HFF-Myc (cell line): ENCODE measurements at places on chromosomes 2 and 18.

GRCh38 chr2:53768242-53768542, 588 bp downstream of the CHAC2 start:
- DNase-seq = no peak

DNA sequence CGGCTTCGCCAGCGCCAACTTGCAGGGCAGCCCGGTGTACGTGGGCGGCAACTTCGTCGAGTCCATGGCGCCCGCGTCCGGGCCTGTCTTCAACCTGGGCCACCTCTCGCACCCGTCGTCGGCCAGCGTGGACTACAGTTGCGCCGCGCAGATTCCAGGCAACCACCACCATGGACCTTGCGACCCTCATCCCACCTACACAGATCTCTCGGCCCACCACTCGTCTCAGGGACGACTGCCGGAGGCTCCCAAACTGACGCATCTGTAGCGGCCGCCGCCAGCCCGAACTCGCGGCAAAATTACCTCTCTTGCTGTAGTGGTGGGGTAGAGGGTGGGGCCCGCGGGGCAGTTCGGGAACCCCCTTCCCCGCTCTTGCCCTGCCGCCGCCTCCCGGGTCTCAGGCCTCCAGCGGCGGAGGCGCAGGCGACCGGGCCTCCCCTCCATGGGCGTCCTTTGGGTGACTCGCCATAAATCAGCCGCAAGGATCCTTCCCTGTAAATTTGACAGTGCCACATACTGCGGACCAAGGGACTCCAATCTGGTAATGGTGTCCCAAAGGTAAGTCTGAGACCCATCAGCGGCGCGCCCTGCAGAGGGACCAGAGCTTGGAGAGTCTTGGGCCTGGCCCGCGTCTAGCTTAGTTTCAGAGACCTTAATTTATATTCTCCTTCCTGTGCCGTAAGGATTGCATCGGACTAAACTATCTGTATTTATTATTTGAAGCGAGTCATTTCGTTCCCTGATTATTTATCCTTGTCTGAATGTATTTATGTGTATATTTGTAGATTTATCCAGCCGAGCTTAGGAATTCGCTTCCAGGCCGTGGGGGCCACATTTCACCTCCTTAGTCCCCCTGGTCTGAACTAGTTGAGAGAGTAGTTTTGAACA, 15.1 kb downstream of the HOXD3 start:
- no peak for DNase-seq

DNA sequence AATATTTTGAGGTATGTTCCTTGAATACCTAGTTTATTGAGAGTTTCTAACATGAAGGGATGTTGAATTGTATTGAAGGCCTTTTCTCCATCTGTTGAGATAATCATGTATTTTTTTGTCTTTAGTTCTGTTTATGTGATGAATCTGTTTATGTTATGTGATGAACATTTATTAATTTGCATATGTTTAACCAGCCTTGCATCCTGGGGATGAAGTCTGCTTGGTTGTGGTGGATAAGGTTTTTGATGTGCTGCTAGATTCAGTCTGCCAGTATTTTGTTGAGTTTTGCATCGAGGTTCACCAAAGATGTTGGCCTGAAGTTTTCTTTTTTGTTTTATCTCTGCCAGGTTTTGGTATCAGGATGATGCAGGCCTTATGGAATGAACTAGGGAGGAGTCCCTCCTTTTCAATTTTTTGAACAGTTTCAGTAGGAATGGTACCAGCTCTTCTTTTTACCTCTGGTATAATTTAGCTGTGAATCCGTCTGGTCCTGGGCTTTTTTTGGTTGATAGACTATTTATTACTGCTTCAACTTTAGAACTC, 71.9 kb downstream of the EPC2 start:
- no peak for DNase-seq

DNA sequence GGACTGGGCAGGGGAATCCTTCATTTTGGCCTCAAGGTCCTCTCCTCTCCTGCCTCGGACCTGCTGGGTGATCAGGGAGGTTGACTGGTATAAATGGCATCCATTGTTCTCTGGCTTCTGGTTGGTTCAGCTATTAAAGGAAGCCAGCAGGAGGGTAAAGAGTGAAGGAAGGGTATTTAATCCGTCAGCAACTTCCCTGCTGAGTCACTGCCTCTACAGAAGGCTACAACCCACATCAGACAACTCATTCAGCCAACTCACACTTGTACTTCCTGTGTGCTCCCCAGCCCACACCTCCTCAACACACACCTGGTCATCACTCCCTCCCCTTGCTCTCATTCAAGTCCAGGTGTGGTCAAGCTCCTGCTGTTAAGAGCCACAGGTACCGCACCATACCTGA, 68.3 kb upstream of the MRPS9 start:
- DNase-seq = no peak

DNA sequence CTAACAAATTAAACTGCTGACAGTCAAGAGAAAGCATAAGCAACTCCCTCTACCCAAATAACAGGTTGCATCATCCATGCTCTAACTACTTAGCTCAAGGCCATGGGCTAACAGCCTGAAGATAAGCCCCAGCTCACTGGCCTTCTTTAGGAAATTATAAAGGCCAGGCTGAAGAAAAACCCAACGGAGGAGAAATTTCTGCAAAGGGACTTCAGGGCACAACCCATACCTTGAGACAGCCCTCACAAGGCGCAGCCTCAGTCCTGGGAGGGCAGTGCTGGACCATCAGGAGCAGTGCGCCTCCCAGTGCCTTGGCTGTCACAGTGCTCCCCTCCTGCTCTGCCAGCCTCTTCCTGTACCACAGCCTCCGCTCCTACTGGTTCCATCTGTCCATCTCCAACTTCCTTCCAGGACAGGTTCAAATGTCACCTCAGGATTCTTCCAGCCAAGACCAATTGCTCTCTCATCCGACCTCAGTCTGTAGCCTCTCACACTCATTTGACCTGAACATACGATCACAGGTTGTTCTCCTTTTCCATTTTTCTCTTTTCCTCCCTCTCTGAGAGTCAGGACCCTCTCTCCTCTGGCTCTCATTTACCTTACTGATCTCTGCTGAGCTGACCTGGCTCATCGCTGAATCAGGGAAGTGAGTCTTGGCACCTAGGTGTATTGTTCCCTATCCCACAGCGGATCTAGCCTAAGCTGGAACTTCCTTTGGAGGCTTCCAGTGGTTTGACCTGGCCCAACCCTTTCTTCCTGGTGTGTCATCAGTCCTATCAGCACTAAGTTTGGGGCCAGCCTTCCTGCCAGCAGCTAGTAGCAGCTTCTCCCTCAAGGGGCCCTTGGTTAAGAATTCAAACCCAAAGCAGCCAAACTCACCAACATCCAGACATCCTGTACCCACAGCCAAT, 1.9 kb downstream of the MCFD2 start:
- DNase-seq = no peak

DNA sequence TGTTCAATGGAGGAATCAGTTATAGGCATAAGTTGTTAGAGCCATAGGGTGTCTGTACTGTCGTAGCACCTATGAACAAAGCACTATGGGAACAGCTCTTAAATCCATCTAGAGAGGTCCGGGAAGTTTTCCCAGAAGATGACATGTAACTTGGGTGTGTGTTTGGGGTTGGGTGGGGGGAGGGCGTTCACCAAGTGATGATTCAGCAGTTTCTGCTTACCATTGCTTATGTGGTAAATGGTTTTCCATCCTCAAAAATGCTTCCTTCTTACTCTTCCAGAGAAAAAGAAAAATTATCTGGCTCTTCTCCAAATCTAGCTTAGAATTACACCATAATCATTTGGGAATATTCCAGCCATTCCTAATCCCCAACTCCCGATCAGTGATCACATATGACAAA, 361.1 kb upstream of the ZNF521 start:
- DNase-seq = no peak

DNA sequence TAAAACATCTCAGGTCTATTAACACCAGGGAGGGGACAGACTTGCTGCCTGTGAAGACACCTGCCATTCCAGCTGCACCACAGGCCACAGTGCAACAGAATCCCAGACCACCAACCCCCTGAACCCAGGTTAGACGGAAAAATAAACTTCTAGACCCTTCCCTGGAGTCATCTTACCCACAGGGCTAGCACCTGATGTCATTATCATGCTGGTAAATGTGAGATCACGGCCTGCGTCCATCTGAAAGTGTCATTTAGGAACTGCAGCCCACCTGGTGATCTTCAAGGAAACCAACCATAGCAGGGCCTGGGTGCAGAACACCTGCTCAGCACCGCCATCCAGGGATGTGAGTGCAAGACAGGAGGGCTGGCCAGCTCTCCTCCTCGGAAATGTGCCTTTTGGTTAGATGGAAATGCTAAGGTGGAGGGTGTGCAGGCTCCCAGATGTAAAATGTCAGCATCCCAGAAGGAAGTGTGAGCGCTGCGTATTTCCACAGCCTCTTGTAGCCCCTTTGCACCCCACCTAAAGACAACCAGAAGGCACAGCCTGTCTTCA, 80.8 kb downstream of the PTGR3 start:
- DNase-seq = no peak

GRCh38 chr2:98441706-98442450, 2.8 kb upstream of the INPP4A start:
- no peak for DNase-seq
